ENCODE measurements at places on chromosomes 3 and 15. TPM values are rescaled to one million over a fixed set of nuclear protein-coding genes. Genes with fewer than 3 reads are reported as not detected.

DNA sequence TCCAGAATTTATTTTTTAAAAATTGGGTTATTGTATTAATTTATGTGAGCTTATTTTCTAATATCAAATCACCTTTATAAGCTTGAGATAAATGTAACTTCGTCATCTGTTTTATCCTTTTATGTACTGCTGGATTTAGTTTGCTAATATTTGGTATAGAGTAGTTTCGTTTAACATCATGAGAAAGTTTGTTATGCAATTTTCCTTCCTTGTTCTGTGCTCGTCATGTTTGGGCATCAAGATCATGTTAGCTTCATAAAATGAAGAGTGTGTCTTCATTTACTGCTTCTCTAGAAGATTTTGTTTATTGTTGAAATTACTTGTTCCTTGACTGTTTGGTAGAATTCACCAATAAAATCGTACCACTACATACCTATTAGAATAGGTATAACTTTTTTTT is 262.1 kb upstream of the SATB1 start:
- no peak for DNase-seq

The SLC51B gene
- not detected for total RNA-seq

The RBP2 gene
- not detected for total RNA-seq

GRCh38 chr3:187679638-187680396 is 9.6 kb upstream of the SST start:
- no peak for DNase-seq

The SLC22A13 gene
- total RNA-seq: 0.21 TPM

- peak; percentile 75 for DNase-seq
Observed at GRCh38 chr15:48802867-48803266, 8.0 kb downstream of the CEP152 start.

GRCh38 chr15:74324714-74325113 is 42.7 kb downstream of the CYP11A1 start:
- no peak for DNase-seq

DNA sequence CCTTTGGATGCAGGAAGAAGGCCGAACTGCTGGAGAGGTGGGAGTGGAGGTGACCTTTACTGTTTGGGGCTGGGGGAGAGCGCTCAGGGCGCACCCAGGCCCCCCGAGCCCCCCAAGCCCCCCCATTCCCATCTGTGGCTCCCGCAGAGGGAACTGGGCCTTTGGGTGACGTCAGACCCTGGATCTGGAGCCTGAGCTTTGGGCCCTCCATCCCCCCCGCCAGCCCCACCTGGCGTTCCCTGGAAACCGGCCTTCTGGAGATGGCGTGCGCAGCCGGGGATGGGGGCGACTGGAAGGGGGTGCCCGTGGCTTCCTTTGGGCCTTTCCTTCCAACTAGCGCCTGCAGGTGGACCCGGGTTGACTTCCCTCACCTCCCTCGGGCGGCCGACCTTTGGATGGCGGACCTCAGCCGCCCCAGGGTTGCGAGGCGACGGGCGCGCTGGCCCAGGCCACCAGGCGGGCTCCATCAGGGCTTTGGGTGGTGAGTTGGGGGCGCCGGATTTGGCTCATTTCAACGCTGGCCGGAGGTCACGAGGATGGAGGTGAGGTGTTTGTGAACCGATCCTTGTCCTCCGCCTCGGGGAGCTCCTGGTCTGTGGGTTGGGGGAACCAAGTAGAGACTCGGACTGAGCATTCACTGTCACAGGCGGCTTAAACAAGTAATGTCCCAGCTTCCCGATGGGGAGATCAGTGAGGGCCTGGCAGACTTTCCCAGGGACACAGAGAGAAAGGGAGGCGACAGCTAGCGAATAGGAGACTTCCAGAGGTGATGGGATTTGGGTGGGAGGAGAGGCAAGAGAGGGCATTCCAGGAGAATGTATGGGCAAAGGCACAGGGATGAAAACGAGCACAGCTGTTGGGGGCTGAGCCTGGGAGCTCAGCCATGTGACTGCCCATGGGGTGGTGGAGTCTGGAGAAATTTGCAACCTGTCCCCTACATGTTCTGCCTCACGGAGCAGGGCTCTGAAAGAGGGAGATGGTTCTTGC is 709 bp downstream of the SCAMP5 start:
- no peak for DNase-seq

- no peak for DNase-seq
Observed at GRCh38 chr15:75533945-75534344, 45.2 kb downstream of the PTPN9 start.

- DNase-seq: no peak
Observed at GRCh38 chr15:77631745-77632533, 773 bp downstream of the LINGO1 start.

GRCh38 chr15:25771338-25771706 is 91.8 kb downstream of the ATP10A start:
- DNase-seq: no peak

The GP5 gene
- total RNA-seq: not detected

- DNase-seq: no peak
Observed at GRCh38 chr3:129597087-129597999, 9.1 kb downstream of the PLXND1 start.

GRCh38 chr3:197244751-197245150 is 53.7 kb downstream of the DLG1 start:
- no peak for DNase-seq

DNA sequence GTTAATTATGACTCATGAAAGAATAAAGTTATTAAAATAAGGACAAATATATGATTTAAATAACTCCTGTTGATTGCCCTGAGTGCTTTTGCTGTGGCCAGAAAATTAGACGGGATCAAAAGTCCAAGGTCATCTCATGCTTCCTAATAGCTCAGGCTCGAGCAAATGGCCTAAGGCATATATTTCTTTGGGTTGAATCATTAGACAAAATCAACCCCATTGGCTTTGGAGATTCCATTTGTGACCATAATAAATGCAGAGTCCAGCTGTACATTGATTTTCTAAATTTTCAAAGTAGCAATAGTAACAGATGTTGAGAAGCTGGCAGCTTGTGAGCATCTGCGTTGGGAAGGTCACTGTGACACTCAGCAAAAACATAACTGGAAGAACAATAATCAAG is 464.5 kb upstream of the TGFBR2 start:
- no peak for DNase-seq

- DNase-seq: no peak
Observed at GRCh38 chr3:126485956-126486355, 10.3 kb upstream of the ZXDC start.

GRCh38 chr15:47929138-47929803 is 191.5 kb upstream of the SLC24A5 start:
- peak; percentile 5 for DNase-seq

DNA sequence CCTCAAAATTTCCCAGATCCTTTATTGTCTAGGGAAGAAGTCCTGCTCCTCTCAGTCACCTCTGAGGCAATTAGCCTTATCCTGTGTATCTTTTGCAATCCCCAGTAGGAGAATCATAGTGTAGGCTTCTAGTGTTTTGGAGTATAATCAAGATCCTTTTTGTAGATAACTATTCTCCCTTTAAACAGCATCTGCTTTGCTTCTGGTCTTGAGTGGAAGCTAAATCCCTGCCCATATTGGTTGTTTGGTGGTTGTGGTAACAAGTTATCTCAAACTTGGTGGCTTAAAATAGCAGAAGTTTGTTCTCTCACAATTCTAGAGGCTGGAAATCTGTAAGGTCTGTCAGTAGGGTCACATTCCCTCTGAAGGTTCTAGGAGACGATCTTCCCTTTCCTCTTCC is 217.5 kb upstream of the RASGRP1 start:
- DNase-seq: no peak

- DNase-seq: no peak
Observed at GRCh38 chr15:101242160-101242998, 9.5 kb downstream of the CHSY1 start.

The RTP1 gene
- not detected for total RNA-seq

DNA sequence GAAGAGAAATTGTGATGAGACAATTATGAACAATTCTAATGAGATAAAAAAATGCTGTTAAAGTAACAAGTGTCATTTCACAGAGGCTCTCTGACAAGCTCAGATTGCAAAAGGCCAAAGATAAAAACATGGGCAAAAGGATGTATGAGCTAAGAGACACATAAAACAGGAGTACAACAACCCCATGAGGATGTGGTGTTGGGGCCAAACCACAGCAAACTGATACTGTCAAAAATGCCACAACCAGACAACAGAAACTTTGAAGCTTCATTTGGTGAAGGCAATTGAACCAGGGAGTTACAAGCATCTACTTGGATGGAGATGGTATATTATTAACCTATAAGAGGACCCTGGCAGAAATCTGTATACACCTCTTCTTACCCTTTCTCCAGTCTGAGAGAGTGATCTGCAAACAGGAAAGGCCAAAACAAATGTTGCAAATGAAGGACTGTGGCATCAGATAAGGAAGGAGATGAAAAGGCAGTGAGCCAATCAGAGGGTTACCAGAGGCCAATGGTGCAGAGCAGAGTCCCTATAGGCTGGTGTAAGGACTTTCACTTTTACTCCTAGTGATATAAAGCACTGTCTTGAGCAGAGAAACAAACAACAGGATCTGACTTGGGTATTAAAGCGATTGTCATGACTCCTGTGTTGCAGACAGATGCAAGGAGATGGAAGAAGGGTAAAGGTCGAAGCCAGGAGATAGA is 659.0 kb downstream of the NTRK3 start:
- no peak for DNase-seq

GRCh38 chr15:100986158-100986896 is 67.2 kb downstream of the LRRK1 start:
- no peak for DNase-seq

The ERC2 gene
- total RNA-seq: not detected

DNA sequence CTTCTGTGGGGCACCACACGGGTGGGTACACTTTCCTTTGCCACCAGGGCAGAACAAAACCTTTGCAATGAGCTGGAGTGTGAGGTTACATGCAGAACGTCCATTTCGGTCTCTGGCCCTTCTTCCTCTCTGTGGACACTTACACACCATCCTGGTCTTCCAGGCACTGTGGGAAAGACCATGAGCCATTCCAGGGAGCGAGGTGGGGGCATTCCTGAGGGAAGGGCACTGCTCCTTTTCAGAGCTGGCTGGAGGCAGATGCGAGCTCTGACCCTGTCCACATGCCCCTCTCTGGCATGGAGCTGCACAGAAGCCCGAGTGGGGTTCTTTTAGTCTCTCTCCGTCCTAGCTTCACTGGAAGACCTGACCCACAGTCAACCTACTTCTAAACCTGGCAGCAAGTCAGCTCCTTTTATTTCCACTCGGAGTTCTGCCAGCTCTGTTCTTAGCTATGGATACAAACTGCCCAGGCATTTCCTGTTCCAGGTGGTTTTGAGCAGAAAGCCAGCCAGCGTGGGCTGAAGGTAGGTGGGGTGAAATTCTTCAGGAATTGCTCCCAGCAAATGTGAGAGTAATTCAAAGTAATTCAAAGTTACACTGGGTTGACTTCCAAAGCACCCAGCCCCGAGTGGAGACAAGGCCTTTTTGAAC is 281.4 kb downstream of the ADAMTS17 start:
- peak; percentile 44 for DNase-seq

GRCh38 chr3:27532426-27533260 is 48.5 kb upstream of the SLC4A7 start:
- DNase-seq: no peak

GRCh38 chr3:108511490-108511889 is 1.1 kb upstream of the MYH15 start:
- DNase-seq: no peak

The TUSC7 gene
- not detected for total RNA-seq

The DAPK2 gene
- 2.5 TPM for total RNA-seq
